ENCODE measurements at places on chromosomes 5 and 9.

DNA sequence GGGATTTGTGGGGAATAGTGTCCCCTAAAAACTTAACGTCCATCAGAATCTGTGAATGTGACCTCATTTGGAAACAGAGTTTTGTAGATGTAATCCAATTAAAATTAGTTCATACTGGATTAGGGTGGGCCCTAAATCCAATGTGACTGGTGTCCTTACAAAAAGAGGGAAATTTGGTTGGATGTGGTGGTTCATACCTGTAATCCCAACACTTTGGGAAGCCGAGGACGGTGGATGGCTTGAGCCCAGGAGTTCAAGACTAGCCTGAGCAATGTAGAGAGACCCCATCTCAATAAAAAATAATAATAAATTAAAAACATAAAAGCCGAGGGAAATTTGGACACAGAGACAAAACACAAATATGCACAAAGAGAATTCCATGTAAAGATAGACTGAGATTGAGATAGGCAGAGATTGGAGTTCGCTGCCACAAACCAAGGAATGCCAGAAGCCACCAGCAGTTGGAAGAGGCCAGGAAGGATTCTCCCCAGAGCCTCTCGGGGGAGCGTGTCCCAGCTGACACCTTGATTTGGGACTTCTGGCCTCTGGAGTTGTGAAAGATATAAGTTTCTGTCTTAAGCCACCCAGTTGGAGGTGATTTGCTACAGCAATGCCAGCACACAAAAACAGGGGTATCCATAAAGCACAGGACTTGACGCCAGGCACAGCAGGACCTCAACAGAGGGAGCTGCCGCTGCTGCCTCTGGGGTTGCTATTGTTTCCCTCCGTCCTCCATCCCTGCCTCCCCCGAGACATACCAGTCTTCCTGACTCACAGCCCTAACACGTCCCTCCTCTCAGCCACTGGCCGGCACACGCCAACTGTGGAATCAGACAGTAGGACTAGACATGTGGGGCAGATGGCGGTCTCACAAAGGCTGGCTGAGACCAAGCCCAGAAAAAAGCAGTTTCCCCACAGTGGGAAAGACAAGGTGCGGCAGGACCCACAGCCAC is 73.8 kb upstream of the IL17B start:
- DNase-seq, result no peak

GRCh38 chr9:90032296-90033027 is 427.6 kb downstream of the GADD45G start:
- DNase-seq, result no peak

DNA sequence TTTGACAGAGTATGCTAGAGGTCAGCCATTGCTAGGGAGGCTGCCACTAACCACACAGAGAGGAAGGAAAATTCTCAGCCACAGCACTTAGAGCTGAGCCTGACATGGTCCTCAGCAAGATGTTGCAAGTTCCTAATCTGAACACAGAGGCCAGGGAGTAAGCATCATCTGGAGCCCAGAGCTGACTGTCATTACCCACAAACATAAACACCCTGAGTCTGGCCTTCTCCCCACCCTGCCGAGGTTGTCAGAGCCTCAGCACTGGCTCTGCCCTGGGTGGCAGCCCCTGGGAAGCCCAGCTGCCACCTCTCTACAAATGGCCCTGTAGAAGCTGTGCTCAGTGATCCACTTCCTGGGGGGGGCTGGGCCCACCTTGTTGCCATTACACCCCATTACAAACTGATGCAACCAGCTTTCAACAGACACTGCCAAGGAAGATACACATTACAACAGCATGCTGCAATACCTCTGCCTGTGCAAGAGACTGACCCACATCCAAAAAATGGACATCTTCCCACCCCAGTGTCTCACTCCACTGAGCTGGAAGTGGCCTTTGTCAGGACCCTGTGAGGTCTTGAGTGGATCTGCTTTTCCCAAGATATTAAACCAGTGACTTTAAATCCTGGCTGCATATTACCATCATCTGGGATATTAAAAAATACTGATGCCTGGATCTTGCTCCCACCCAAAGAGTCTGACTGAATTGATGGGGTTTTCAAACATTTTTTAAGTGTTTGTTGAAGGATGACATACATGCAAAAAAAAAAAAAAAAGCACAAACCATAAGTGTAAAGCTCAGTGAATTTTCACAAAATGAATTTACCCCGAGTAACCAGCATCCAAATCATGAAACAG is 33.0 kb downstream of the IRF1 start:
- peak; percentile 74 for DNase-seq

DNA sequence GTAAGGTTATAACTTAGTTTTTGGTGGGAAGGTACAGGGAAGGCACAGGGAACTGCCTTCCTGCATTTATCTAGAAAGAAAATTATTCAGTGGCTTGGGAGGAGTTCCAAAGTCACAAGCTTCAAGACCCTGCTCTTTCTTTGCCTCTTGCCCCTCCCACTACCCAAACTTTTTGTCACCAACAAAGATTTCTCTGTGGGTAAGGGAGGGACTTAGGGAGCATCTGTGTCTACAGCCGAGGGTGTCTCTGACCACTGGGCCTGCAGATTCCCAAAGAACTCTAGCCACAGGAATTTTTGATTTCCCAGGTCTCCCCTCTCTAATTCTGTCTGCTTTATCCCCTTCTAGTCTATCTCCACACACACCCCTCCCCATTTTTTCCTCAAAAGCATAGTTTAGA is 2.1 kb downstream of the ECSCR start:
- peak; percentile 56 for DNase-seq

- no peak for DNase-seq
Measured at GRCh38 chr5:32274548-32275395, 38.0 kb downstream of the MTMR12 start.

DNA sequence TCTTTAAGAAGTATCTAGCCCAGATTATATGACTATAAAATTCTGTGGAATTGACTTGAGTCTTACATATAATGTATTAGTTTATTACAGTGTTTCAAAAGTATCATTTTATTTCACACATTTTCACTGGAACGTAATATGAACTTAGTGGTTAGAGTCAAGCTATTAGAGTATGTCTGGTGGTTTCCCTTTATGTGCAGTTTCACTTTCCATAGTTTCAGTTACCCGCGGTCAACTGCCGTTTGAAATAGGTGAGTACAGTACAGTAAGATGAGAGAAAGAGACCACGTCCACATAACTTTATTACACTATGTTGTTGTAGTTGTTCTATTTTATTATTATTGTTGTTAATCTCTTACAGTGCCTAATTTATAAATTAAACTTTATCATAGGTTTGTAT is 50.5 kb downstream of the COMMD10 start:
- peak; percentile 63 for DNase-seq

GRCh38 chr5:83256091-83256780 is 178.9 kb downstream of the XRCC4 start:
- DNase-seq, result no peak

DNA sequence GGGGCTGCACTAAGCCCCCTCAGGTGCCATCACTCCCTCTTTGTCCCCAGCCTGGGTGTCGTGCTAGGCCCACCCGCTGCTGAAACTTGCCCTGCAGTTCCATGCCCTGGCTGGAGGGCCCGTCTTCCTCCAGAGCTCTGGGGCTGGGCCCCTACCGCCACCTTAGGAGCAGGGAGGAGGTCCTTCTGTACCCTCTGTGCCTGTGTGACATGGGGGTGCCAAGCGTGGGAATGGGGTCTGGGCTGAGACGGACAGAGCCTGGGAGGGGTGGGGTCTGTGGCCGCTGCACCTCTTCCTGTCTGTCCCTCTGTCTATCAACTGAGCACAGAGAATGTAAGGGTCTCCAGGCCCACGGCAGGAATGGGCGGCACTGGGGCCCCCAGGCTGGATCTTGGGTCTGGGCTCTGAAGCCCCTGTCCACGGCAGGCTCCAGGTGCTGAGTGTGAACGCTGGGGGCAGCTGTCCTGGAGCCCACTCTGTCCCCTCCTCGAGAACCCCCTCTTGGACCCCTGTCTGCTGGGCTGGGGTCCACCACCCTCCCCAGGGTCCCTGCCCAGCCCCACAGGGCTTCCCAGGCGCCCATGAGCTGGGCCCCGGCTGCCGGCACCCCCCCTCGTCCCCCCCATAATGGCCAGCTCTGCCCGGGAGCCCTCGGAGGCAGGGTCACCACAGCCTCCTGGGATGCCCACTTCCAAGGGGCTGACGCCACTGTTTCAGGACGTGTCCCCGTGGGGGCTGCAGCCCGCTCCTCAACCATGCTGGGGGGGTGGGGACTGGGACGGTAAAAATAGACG is 15.8 kb upstream of the NRARP start:
- DNase-seq, result no peak

- no peak for DNase-seq
Measured at GRCh38 chr9:128206916-128207910, 4.0 kb downstream of the DNM1 start.

- DNase-seq, result peak; percentile 35
Measured at GRCh38 chr5:80541392-80541791, 28.7 kb downstream of the ANKRD34B start.

DNA sequence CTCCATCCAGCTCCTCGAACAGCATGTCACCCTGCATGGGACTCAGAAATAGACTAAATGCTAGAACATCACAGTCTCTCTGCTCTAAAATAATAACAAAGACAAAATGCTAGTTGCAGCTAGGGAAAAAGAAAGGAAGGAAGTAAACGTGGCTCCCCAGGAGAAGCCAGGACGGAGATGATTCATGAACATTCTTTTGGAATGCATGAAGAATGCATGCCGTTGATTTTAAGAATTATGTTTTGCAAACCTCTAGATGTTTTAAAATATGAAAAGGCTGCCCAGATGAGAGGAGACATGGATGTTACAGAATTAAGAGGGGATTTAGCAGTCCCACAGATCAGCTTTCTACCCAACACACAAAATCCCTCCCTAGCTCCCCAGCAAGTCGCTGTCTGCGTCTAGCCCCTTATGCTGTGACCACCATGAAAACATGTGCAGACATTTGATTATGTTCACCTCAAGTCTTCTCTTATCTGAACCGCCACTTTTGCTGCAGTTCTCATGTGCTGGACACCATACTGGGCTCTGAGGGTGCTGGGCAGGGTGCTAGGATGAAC is 139.4 kb upstream of the LMX1B start:
- DNase-seq, result no peak

DNA sequence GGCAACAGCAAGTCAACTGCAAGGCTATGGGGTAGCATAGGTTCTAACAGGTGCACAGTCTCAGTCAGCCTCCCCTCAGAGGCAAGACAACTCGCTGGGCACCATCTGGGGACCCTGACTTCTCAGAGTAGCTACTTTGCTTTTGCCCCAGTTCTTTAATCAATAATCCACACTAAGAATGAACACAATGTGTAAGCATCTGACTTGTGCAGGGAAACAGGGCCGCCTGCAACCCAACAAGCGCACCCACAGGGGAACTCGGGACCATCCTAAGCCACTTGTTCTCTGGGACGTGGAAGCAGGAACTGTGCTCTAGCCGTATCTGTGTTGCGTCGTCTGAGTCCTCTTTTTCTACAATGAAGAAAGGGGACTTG is 1.9 kb downstream of the MOB3B start:
- no peak for DNase-seq

DNA sequence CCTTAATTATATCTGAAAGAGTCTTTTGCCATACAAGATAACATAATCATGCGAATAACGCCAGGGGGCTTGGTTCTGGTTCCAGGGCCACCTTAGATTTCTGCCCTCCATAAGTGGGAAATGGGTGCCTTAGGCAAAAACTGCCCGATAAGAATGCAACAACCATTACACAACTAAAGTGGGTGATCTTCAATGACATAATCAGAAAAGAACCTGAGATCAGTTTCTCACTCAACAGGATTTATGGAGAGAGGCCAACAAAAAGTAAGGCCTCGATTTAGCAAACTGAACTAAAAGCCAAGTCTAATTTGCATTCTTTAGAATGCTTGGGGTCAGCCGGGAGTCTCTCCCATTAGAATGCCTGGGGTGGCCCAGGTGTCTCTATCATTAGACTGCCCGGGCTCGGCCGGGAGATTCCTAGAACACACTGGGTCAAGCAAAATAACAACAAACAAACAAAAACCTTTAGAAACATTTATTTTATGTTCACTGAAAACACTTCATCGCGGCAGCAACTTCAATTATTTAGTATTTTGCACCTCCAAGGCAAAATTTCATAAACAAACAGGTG is 194.8 kb downstream of the AUH start:
- DNase-seq, result no peak

Data from activated CD4-positive, alpha-beta T cell treated with anti-CD3 and anti-CD28 coated beads, Interleukin-10, Interleukin-2, amounts not matched to agents 100 ng/mL and 50 ng/mL, durations not matched to agents 16 hours and 8 hours (primary cell).